Esophagus (tissue), 2 donors: ENCODE measurements at places on chromosomes 7 and 10. TPM values are rescaled to one million over a fixed set of nuclear protein-coding genes. Genes with fewer than 3 reads are reported as not detected.

The MICU1 gene
- 18.1 TPM for polyA plus RNA-seq

The C10orf90 gene
- 0.05 TPM for polyA plus RNA-seq

The PLCE1 gene
- polyA plus RNA-seq: 0.85 TPM

The CH25H gene
- polyA plus RNA-seq: 2.8 TPM

The PCLO gene
- 1.5 TPM for polyA plus RNA-seq

The VENTX gene
- 0.12 TPM for polyA plus RNA-seq

The ELAPOR2 gene
- polyA plus RNA-seq: 1.8 TPM

The C10orf62 gene
- not detected for polyA plus RNA-seq

The ADRA2A gene
- polyA plus RNA-seq: 0.08 TPM

The CNPY1 gene
- not detected for polyA plus RNA-seq

The HOXA7 gene
- 1.5 TPM for polyA plus RNA-seq

The PTPN20 gene
- polyA plus RNA-seq: 2.3 TPM

The CPVL gene
- polyA plus RNA-seq: 4.6 TPM

The DYDC1 gene
- polyA plus RNA-seq: not detected

The COPS6 gene
- polyA plus RNA-seq: 119 TPM

The PRPS1L1 gene
- not detected for polyA plus RNA-seq

The TSPAN12 gene
- 2.4 TPM for polyA plus RNA-seq

The OR6B1 gene
- polyA plus RNA-seq: not detected

The TMEM139 gene
- 0.41 TPM for polyA plus RNA-seq

The TEX36 gene
- not detected for polyA plus RNA-seq

The ELN gene
- polyA plus RNA-seq: 12.6 TPM

The CCDC146 gene
- 4.5 TPM for polyA plus RNA-seq

The SORCS1 gene
- 0.10 TPM for polyA plus RNA-seq

The DDC gene
- polyA plus RNA-seq: 0.37 TPM

The PRKAR2B gene
- polyA plus RNA-seq: 6.5 TPM
